ENCODE measurements at places on chromosomes 7 and 10.

DNA sequence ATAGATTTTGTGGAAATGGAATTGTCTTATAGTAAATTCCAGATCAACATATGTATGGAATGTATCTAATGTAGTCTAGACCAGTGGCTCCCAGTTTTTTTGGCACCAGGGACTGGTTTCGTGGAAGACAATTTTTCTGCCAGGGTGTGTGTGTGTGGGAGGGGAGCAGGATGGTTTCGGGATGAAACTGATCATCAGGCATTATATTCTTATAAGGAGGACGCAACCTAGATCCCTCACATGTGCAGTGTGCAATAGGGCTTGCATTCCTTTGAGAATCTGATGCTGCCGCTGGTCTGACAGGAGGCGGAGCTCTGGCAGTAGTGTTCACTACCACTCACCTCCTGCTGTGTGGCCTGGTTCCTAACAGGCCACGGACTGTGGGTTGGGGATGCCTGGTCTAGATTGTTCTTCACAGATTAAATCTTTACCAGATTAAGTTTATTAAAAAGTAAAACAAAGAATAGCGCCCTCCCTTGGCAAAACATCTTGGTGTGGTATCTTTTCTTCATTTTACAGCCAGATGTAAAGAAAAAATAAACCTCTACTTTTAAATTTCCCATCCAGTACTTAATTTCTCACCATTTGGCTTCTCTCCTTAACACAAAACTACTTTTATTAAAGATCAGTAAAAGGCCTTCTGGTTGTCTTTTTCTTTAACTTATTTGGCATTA lies 48.4 kb downstream of the SEPTIN7 start:
- DNase-seq: no peak

- DNase-seq: peak; percentile 47
Observed at GRCh38 chr10:62690703-62691102, 113.8 kb upstream of the ADO start.

- DNase-seq: no peak
Observed at GRCh38 chr10:112810711-112811151, 139.3 kb upstream of the TCF7L2 start.

DNA sequence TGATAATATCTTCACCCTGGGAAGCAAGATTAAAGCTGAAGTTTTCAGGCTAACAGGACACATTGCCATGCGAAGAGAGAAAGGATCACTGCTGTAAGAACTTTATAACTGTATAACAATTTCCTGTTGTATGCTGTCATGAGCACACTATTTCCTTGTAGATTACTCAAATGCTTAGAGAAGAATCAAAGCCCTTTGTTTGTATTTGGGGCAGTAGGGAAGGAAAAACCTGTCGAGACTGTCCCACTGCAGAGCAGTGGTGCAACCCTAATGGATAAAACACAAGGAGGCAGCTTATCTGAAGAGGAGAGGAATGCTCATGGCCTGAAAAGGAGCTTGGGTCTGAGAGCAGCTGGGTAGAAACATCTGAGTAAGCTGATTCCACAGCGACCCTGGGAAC lies 327.7 kb upstream of the NPSR1 start:
- no peak for DNase-seq

DNA sequence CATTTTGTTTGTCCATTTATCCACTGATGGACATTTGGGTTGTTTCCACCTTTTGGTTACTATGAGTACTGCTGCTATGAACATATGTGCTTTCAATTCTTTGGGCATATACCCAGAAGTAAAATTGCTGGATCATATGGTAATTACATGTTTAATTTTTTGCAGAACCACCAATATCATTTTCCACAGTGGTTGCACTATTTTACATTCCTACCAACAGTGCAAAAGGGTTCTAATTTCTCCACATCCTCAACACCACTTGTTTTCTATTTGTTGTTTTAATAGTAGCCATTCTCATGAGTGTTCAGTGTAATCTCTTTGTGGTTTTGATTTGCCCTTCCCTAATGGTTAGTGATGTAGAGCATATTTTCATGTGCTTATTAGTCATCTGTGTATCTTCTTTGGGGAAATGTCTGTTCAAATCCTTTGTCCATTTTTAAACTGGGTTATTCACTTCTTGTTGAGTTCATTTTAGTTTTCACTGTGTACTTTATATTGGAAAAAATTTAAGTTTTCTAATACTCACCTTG lies 101.9 kb downstream of the HIBADH start:
- no peak for DNase-seq

GRCh38 chr10:99266383-99266782 lies 30.7 kb upstream of the HPSE2 start:
- no peak for DNase-seq

- DNase-seq: no peak
Observed at GRCh38 chr10:132609211-132609610, 71.6 kb downstream of the INPP5A start.

DNA sequence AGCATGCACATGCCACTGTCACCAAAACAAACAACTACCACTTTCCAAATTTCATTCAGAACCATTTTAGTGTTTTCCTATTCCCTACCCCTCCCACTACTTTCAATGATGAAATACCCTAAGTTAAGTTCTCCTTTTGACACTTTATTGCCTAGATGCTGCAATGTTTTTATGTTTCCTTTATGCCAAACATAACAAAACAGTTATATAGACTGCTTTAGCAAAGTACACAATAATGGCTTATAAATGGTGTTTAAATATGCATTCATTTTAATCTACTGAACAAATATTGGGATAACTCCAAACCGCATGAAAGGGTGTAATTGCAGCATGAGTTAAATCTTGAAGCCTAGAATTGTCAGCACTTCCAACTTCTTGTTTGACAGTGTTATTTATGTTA lies 69.2 kb downstream of the PHYHIPL start:
- DNase-seq: no peak

DNA sequence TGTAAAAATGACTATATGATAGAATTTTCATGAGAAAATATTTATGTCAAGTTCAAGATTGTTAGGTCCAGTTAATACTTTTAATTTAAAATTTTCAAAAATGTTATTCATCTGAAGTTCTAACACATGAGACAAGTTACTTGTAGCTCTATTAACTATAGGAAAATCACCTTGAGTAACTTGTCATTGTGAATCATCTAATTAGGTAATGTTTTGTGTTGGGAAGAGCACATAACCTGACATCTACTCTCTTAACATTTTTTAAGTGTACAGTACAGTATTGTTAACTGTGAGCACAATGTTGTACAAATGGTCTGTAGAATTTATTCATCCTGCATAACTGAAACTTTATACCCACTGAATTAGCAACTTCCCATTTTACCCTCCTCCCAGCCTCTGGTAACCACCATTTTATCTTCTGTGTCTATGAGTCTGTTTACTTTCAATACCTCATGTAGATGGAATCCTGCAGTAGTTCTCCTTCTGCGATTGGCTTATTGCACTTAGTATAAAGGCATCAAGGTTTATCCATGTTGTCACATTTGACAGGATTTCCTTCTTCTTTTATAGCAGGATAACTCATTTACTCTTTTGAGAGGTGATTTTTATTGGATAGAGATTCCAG lies 54.6 kb downstream of the ARL4A start:
- no peak for DNase-seq

DNA sequence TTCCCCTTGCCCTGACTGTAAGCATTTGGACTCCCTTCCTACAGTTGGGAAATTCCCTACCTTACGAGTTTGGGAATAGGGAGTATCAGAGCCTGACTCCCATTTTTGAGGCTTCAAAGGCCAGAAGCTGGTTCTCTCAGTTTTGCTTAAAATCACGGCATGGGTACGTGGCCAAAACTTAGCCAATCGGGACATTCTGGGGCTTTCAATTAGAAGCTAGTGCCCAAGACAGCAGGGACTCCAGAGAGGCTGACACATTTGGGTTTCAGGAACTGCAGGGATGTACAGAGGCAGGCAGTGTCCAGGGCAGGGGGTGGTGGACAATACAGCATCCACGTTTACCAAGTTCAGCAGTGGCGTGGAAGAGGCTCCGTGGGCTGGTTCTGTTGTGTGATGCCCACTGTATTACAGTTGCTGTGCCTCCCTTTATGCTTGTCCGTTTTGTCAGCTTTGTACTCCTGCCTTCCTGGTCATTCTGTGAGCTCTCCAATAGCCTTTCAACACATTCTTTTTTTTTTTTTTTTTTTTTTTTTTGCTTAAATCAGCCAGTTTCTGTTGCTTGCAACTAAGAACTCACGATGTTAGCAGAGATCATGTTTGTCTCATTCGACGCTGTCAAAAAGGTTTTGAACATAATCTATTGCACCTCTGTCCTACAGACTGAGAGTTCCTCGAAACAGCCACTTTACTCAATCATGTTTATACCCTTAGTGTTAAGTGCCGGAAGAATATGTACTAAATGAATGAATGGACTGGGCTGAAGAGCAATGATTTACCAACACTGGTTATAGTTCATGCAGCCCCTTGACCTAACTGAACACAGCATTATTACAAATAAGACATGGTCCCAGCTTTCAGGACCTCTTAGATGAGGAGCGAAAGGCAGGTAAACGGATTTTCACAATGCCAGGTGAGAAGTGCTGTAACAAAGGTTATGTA lies 1.1 kb downstream of the GGCT start:
- no peak for DNase-seq

- DNase-seq: no peak
Observed at GRCh38 chr7:103637094-103637493, 191.1 kb upstream of the SLC26A5 start.

DNA sequence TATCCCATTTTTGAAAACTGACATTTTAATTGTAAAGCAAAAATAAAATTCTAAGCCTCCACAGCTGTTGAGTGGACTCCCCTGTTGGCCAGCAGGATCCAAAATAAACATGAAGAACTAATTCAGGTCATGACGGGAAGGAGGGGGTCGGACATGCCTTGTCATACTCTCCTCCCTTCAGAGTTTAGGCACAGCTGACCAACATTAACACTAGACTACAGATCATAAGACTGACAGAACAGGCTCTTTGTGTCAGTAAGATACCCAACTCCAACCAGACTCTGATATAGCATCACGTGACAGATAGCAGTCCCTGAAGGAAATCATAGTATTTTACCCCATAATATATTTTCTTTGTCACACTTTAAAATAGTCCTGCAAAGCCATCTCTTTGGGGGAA lies 20.9 kb upstream of the ZNF12 start:
- no peak for DNase-seq

GRCh38 chr10:52477305-52477704 lies 163.2 kb downstream of the DKK1 start:
- no peak for DNase-seq

DNA sequence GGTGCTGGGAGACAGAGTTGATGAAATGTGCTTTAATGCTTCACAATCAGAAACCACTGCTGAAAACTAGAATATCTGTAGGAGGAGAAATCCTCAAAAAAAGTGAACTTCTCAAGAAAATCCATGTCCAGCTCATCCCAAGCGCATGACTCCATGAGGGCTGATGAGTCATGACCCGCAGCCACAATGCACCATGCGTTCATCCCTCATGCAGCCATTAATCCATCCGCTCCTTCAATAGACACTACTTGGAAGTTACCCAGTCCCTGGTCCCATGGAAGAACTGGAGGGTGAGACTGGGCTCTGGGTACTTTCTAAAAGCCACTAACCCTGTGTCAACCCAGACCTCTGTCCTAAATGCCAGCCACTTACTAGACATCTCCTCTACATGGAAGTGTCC lies 24.4 kb downstream of the TMEM273 start:
- no peak for DNase-seq

DNA sequence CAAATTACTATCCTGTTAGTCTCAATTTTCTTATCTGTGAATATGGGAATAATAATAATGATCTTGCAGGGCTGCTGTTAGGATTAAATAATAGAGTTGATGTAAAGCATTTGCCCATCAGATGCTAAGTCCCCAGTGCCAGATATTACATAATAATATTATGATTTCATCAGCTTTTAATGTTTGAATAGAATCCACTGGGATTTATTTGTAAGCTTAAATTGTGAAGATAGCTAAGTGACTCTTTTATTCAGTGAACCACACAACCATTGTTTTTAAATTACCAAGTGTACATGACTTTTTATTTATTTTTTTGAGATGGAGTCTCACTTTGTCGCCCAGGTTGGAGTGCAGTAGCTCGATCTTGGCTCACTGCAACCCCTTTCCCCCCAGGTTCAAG lies 510.3 kb upstream of the DPP6 start:
- DNase-seq: no peak

- DNase-seq: no peak
Observed at GRCh38 chr10:80204677-80205476, 460 bp downstream of the ANXA11 start.

Measured in CD4-positive, alpha-beta T cell treated with Interleukin-17A for 1 hour (primary cell).